GDM1 (cell line): ENCODE measurements at places on chromosomes 5 and 9.

DNA sequence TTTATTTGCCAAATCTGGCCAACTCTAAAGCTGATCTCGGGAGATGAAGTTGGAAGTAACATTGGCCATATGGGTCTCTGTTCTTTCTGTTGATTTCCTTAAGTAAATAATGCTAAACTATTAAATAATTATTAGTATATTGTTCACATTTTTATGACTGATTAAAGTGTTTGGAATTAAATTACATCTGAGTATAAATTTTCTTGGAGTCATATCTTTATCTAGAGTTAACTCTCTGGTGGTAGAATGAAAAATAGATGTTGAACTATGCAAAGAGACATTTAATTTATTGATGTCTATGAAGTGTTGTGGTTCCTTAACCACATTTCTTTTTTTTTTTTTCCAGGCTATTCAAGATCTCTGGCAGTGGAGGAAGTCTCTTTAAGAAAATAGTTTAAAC lies 9.3 kb upstream of the FGF18 start:
- no peak for DNase-seq

DNA sequence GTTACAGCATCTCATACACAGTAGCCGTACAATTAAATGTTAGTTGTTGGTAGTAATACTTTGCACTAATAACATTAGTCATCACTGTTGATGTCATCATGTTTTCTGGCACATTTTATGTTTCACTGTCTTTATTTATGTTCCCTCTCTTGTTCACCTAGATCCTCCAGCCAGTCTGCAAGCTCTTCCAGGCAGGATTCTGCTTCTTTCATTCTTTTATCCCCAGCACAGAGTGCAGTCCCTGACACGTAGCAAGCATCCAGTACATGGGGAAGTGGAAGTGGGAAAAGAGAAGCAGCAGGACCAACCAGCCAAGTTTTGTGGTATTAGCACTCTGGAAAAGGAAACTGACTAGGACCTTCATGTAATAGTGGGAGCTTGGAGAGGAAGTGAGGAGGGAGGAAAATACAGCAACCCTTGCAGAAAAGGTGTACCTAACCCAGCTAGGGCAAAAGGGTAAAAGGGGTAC lies 89.7 kb upstream of the SLC44A1 start:
- no peak for DNase-seq

GRCh38 chr9:118594428-118594827 lies 774.8 kb downstream of the BRINP1 start:
- no peak for DNase-seq

DNA sequence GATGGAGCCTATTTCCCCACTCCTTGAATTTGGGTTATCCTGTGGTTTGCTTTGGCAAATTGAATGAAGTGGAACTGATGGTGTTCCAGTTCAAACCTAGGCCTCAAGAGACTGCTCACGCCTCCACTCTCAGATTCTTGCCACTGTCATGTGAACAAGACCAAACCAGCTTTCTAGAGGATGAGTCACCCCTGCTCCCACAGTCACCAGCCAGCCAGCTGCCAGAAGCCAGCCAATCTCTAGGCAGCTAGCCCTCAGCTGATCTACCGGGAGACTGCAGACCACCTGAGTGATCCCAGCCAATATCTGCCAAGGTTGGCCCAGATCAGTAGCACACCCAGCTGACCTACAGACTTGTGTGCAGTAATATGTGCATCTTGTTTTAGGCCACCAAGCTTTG lies 300.6 kb downstream of the TMEM38B start:
- DNase-seq: no peak

DNA sequence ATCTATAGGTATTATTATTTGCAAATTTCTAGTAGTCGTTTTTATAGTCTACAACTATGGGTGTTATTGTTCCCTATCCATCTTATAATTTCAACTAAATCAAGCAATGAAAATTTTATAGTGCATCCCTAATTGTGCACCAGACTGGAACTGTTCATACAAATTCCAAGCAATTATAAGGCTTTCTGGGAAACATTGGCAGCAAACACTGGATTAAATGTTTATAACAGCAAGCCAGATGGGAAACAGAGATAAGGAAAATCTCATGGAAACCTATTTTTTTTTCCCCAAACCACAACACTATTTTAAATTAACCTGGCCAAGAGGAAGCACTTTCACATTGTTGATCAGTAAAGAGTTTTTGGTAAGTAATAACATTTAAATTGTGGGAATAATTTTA lies 524.3 kb downstream of the RASEF start:
- DNase-seq: no peak

GRCh38 chr5:148902478-148902877 lies 76.1 kb downstream of the ADRB2 start:
- no peak for DNase-seq

DNA sequence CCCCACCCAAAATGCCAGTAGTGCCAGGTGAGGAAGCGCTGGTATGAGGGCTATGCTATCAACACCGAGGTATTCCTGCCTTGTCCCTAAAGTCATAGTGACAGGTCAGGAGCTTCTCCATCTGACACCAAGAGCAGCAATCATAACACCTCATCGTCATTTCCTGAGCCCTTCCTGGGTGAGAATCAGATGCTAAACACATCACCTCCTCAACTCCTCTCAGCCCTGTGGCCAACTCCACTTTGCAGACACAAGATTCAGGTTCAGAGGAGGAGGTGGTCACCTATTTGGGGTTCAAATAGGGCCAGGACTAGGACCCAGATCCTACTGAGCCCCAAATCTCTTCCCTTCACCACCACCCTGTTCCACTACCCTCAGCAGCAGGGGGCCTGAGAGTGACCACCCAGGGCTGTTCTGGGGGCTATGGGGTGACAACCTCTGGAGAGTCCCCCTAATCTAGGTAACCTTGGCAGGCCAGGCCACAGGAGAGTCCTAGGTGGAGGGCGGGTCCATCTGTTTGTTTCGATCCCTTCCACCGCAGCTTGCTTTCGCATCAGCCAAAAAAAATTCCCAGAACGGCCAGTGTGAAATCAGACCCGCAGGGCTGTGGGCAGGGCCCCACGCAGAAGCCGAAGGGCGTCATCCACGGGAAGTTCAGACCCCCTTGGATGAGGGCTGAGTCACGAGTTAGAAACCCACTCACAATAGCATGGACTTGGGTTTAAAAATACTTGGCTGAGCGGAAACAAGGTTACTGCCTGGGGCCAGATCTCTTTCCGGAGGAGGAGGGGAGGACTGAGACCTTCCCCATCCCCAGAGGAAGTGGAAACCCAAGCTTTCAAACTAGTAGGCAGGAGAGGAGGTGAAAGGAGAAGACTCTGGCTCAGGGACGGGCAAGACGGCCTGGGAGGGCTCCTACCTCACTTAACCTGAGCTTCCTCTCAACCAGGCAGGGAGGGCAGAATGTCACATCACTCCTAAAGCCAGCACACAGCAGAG lies 8.7 kb downstream of the STK10 start:
- DNase-seq: peak; percentile 93

DNA sequence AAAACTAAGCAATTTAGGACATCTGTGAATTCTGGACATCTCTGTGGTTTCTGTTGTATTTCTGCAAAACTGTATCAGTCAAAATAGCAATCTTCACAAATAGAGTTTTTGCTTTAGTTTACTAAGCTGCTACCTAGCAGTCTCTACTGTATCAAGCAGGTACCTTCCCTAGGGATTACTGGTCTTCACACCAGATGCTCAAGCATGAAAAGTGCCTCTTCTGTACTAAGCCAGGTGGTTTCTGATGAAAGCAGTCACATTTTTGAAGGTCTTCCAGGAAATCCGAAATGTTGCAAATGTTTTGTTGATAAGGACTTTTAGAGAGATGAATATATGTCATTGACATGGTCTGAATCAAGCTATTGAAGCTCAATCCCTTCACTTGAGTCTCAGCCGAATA lies 540.0 kb downstream of the KCTD16 start:
- DNase-seq: no peak

GRCh38 chr9:91032121-91032531 lies 230.5 kb downstream of the SYK start:
- no peak for DNase-seq

- DNase-seq: no peak
These were observed 105.0 kb downstream of the SEMA6A start for GRCh38 chr5:116469631-116470030.

GRCh38 chr5:112196584-112196983 lies 222.5 kb downstream of the EPB41L4A start:
- DNase-seq: no peak

DNA sequence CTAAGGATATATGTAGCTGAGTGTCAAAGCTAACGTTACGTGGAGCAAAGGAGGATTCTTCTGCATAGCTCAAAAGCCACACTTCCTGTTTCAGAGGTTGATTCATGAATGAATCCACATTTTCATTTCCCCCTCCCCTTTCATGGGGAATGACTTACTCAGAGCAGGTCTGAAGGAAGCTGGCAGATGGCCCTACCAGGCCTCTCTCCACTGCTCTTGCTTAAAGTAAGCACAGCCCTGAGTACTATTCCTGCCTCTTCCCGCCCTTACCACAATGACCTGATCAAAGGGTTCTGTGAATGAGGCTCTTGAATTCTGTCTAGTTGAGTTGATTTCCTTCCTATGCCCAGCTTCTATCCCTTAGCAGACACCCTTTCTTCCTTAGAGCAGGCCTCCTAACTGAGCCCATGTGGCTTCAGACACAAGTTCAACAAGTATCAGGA lies 6.3 kb downstream of the IGIP start:
- DNase-seq: peak; percentile 64

GRCh38 chr9:94554439-94555331 lies at the start of gene PCAT7:
TSS of gene PCAT7 (plus strand) at chr9:94555083.
- DNase-seq: peak; percentile 76

GRCh38 chr9:89716559-89716958 lies 111.7 kb downstream of the GADD45G start:
- DNase-seq: no peak

DNA sequence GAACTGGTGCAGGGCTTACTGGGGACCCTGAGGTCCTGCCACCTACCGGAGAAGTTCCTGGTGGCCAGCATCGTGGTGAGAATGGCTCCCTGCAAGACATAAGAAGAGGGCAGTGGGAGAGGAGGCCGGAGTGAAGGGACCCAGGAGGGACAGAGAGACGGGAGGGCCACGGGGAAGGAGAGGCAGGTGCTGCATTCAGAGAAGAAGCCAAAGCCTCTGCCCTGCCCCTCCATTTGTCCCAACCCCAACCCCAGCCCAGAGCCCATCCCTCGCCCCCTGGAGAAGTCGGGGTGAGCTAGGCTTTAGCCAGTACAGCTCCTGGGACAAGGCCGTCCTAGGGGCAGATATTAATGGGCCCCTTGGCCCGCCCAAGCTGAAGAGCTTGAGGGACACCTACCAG lies 41.8 kb downstream of the CAMK2A start:
- DNase-seq: no peak

- DNase-seq: no peak
These were observed 202.8 kb downstream of the CCDC171 start for GRCh38 chr9:15755660-15756059.

GRCh38 chr5:137902408-137903133 lies 13.3 kb downstream of the PKD2L2 start:
- no peak for DNase-seq

DNA sequence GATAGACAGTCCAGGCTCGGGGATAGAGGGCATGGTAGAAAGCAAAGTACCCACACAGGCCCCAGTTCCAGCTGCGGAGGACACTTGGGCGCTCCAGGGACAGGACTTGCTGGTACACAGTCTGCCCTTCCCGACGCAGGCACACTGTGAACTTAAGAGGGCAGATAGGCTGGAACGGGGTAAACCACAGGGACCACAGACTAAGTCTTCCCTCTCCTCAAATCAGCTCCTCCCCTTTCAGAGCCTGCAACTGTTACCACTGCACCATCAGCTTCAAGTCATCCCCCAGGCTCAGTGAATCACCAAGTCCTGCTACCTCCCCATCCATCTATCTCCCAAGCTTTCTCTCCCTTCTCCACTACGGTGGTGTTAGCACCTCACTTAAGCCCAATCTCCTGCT lies 7.3 kb downstream of the GBA2 start:
- no peak for DNase-seq

DNA sequence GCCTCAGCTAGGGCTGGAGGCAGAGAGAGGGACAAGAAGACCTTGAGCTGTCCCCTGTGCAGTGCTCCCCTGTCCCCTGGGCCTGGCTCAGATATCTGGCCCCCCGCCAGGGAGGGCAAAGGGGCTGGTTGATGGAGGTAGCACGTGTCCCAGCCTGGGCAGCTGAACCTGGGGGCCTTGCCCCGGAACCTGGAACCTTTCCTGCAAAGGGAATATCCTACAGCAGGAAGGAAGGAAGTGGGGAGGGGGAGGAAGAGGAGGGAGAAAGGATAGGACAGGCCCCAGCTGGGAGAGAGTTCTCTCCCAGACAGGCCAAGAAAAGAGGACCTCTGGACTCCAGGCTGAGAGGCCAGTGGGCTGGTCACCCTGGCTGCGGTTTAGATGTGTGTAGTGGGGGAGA lies 27.6 kb upstream of the PSD2 start:
- DNase-seq: no peak

DNA sequence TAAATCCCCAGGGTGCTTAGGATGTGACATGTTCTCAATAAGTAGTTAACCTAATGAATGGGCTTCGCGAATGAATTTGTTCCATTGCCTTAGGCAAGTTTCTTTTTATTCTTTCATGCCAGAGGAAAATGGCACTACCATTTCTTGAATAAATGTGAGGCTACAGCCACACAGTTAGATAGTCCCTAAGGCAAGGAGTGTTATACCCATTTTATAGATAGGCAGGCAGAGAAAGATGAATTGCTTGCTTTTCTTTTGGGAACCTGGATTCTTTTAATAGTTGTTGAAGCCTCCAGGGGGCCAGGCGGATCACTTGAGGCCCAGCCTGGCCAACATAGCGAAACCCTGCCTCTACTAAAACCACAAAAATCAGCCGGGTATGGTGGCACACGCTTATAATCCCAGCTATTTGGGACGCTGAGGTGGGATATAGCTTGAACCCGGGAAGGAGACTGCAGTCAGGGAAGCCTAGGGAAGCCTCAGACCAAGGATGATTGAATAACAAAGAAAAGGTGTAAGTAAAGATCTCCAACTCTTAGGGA lies 943 bp downstream of the NOP16 start:
- DNase-seq: no peak

DNA sequence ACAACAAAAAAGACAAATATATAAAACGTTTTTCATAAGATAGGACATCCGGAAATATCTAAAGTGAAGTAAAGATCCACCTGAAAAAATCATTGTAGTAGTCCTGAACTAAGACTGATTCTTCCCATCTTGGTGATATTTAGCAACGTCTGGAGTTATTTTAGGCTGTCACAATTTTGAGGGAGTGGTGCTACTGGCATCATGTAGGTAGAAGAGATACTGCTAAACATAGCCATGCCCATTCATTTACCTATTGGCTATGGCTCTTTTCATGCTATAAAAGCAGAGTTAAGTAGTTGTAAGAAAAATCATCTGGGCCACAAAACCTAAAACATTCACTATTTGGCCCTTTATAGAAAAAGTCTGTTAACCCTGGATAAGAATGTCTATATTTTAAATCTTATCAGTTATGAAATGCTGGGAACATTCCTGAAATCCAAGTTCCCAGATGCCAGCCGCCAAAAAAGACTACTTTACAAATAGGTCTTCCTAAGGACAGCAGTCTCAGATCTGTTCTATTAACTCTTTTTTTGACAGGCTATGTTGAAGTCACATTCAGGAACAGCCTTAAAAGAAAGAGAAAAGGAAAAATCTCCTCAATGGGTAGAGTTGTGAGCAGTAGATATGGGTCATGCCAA lies 27.0 kb downstream of the RAPGEF6 start:
- no peak for DNase-seq

- no peak for DNase-seq
These were observed 74.5 kb downstream of the RASEF start for GRCh38 chr9:82988488-82988887.

- no peak for DNase-seq
These were observed 56.1 kb downstream of the MTREX start for GRCh38 chr5:55363856-55364255.

GRCh38 chr9:111414406-111414805 lies 69.8 kb downstream of the ECPAS start:
- no peak for DNase-seq

GRCh38 chr5:142244440-142244839 lies 80.4 kb downstream of the SPRY4 start:
- no peak for DNase-seq
